ENCODE measurements at places on chromosomes 3 and 15.

DNA sequence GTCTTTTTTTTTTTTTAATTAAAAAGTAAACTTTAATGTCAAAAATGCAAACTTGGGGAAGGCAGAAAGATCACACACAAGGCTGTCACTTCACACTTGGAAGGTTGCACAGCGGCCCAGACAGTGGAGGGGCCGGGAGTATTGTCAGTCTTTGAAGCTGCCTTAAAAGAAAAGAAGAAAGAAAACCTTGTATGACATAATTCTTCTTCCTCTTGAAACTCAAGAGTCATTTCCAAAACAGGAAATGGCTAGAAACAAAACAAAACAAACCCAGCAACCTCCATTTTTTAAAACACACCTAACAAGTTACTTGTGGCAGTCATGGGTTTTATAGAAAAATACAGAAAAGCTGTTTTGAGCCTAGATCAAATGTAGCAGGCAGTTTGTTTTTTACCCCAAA, 68.1 kb upstream of the MAGI1 start:
- DNase-seq: no peak

GRCh38 chr3:80612366-80612765, 844.6 kb upstream of the ROBO1 start:
- DNase-seq: no peak

- DNase-seq: no peak
These were observed 32.7 kb downstream of the CADM2 start for GRCh38 chr3:84991422-84991900.

DNA sequence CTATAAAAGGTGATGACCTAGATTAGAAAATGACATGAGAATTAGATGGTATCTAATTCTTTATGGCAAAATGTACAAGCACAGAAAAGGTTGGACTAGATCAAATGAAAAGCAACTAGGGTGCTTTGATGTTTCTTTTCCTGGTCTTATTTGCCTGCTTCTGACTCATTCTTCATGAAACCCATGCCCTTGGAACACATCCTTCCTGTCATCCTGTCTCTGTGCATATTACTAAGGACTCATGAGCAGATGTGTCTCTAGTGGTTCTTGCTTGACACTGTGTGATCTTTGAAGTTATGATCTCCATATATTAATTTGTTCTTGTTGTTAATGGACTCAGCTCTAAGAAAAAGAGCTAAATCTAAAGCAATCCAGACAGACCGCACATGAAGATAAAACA, 314.0 kb downstream of the ERC2 start:
- DNase-seq: no peak

DNA sequence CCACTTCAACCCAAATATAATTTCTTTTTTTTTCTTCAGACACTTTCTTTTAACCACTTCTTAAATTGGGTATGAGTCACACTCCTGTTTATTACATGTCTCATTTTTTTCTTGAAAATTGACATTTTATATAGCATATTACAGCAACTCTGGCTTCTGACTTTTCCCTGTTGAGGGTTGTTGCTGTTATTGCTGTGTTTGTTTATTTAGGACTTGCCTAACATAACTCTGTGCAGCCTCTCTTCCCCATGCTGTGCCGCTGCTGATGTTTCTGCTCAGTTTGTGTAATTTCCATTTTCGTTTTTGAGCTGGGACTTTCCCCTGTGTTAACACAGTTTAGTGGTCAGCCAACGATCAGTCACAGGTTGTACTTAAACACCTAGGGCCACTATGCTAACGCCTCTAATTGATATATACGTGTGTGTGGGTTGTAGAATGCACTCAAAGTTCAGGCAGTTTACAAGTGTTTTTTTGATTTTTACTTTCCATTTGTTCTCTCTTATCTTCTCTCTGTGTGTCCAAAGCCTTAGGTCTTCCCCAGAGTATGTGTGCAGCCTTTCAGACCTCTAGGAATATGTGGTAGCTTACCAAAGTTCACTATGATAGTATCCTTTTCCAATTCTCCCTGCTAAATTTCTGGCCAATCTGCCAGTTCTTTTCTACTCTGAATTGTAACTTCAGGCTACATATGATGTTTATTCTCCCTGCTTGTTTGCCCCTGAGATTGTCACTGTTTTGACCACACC, 337.2 kb downstream of the ZBTB20 start:
- no peak for DNase-seq

DNA sequence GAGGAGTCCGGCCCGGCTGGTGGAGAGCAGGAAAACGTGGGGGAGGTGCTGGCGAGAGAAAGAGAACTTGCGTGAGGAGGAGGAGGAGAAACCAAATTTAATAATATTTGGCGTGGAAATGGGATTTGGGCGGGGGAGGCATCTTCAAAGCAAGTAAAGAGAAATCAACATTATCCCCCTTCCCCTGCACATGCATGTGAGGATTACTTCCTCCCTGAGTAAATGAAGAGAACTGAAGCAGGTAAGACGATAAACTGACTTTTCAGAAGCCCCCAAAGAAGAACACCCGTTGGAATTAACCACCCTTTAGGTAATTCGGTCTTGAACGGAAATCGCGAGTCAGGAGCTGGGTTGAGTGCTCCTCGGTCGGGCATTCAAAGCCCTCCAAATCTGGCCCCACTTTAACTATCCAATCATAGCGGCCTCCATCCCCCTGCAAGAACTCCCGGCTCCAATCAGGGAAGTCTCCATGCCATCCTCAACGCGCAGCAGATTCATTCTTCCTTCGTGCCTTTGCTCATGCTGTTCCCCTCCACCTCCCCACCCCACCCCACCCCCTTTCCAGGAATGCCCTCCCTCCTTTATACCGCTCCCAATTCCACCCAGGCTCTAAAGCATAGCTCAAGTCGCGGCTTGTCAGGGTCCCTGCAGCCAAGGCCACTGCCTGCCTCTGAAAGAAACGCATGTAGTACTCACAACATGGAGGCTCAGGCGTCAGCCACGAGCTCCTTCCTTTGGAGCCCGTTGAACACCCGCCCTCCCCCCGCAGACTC, 545 bp upstream of the RFX7 start:
- DNase-seq: peak; percentile 61

GRCh38 chr3:14001136-14001535, 121.3 kb upstream of the WNT7A start:
- DNase-seq: no peak

GRCh38 chr3:89057398-89057797, 50.0 kb upstream of the EPHA3 start:
- DNase-seq: no peak

Data from right atrium auricular region (tissue), 2 donors.